ENCODE measurements at places on chromosomes 1 and 21.

DNA sequence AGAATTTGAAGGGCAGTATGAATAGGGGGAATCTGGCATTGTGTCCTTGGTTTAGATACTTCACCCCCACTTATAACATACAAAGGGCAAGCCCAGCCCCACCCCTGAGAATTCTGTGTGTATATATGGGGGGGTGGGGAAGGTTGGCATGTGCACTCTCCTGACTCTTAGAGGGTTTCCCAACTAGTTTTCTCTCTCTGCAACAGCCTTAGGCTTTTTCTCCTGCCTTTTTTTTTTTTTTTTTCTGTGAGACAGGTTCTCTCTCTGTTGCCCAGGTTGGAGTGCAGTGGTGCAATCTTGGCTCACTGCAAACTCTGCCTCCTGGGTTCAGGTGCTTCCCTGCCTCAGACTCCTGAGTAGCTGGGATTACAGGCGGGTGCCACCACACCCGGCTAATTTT, 2.9 kb upstream of the ZBED6 start:
- no peak for DNase-seq

- no peak for DNase-seq
These were observed 64.9 kb upstream of the FCGR2A start for GRCh38 chr1:161440312-161440894.

- no peak for DNase-seq
These were observed 126.0 kb downstream of the SYF2 start for GRCh38 chr1:25106352-25106751.

DNA sequence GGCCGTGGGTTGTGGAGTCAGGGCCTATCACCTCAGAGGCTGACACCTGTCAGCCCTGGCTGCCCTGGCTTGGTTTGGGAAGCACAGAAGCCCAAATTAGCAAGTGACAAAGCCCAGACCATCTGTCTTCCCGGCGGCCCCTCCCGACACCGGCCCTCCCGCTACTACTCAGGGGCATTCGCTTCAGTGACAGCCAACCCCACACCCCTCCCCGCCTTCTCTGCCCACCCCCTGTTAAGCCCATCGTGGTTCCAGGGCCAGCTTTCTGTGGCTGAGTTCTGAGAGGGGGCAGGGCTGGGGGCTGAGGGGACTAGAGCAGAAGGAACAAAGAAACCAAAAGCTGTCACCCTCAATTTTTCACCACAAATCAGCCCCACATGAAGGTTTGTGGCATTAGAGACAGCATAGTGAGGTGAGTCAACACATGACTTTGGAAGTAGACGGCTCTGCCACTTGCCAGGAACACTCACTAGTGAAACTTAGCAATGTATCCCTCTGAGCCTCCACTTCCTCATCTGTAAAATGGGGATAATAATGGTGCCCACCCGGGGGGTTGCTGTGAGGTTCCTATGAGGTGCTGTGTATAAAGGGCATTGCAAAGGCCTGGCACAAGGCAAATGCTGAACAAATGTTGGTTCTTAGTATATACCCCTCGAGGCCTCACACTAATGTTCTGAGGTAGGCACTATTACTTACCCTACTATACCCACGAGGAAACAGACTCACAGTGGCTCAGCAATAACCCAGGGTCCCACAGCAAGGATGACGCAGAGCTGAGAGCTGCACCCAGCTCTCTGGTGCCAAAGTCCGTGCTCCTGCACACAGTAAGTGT, 5.2 kb upstream of the TNNI1 start:
- DNase-seq: no peak

GRCh38 chr1:90504509-90504908, 212.6 kb downstream of the BARHL2 start:
- no peak for DNase-seq

DNA sequence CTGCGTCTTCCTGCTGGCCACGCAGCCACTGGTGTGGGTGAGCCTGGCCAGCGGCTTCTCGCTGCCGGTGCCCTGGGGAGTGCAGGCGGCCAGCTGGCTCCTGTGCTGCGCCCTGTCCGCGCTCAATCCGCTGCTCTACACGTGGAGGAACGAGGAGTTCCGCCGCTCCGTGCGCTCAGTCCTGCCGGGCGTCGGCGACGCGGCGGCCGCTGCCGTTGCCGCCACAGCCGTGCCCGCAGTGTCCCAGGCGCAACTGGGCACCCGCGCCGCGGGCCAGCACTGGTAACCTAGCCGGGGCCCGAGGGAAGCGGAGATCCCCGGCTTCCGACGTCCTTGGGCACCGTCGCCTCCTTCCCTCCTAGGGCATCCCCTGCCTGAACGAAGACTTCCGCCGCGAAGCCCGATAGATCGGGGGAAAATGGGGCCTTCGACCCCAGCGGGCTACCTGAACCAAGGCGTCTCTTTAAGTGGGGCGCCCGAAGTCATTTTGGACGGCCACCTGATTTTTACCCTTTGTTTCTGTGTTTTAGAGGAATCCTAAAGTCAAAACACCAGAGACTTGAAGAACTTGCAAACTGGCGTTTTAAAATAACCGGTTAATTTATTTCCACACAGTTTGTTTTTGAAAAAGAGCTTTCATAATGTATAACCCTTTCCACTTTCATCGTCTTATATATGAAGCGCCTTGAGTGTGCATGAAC, 2.0 kb downstream of the GPR88 start:
- no peak for DNase-seq

DNA sequence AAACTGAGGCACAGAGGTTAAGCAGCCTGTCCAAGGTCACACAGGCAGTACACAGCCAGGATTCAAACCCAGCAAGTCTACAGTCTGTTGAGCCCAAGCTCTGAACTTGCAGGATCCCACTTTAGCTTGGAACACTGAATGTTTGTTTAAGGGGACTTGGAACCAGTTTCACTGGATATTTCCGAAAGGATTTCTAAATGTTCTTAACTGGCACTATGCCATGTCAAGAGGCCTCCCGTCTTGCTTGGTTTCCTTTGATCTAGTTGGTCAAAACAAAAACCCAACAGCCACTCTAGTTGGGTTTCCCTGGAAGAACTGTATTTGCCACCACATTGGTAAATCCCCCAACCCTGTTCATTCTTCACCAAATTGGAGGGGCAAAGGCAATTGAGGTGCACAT, 317.6 kb upstream of the KAZN start:
- DNase-seq: peak; percentile 26

DNA sequence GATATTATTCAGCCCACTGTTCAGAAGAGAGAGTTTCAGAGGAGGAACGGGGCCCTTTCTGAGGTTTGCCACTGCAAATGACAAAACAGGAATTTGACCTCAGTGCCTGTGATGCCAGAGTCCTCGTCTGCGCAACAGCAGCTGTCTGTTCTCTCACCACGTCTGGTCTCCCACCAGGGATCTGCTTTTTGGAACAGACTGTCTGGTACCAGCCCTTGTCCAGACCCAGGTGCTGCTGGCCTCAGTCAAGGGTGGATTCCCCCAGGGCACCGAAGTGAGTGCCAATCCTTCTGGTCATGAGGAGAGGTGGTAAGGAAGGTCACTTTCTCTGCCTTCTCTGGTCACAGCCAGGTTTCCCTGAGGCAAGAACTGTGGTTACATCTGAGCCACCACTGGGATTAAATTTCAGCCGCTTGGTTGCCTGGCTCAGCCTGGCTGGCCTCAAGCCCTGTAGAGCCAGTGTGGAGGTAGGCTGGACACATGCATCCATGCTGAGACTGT, 2.3 kb upstream of the BCAN start:
- no peak for DNase-seq

DNA sequence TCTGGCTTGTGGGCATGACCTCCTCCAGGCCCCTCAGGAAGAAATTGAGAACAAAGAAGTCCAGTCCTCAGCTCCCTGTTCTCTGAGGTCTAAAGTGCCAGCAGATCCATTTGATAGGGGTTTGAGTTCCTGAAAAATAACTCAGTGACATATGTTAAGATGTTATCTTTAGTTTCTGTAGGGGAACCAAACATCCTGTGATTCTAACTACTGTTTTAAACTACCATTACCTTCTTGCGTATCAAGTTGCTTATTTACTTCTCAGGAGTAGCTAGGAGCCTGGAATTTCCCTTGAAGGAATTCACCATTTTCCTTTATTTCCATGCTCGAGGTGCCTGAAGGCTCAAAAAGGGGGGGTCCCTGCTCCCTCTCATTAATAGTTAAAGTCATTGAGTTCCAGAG, 18.8 kb upstream of the LIN9 start:
- DNase-seq: no peak

GRCh38 chr1:97947695-97948094, 26.9 kb upstream of the DPYD start:
- DNase-seq: no peak

DNA sequence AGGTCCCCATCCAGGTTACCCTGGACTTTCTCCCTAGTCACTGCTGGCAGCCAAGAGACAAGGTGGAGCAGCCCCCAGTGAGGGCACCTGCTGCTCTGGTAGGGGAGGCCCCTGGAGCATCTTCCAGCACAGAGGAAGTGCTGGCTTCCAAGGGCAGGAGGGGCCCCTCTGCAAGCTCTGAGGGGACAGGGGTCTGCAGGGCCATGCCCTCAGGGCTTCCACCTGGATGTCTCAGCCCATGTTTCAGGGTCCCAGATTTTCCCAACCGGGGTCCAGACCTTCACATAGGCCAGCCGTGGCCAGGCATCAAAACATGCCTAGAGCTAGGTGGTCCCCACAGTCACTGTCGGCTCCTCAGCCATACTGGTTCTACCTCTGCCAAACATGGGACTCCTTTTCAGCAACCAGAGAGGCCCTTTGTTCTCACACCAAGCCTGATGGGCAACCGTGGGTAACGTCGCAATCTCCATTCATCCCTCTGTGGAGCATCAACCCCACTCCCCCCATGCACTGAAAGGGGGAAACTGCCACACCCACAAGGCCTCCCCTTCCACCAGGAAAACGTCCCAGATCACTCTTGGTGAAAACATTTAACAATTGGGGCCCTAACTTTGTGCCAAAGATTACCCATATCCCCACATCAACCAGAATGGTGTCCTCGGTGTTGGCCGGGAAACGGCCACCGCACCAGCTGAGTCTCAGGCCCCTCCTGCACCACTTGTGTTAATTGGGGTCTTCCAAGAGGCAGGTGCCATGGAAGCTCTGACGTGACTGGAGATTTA, 1.9 kb upstream of the COL6A2 start:
- no peak for DNase-seq

- DNase-seq: no peak
These were observed 7.3 kb upstream of the ANKRD13C start for GRCh38 chr1:70361727-70362398.

- DNase-seq: no peak
These were observed 27.2 kb downstream of the IGFN1 start for GRCh38 chr1:201217851-201218250.

GRCh38 chr1:204197068-204197467, 777 bp upstream of the KISS1 start:
- no peak for DNase-seq

DNA sequence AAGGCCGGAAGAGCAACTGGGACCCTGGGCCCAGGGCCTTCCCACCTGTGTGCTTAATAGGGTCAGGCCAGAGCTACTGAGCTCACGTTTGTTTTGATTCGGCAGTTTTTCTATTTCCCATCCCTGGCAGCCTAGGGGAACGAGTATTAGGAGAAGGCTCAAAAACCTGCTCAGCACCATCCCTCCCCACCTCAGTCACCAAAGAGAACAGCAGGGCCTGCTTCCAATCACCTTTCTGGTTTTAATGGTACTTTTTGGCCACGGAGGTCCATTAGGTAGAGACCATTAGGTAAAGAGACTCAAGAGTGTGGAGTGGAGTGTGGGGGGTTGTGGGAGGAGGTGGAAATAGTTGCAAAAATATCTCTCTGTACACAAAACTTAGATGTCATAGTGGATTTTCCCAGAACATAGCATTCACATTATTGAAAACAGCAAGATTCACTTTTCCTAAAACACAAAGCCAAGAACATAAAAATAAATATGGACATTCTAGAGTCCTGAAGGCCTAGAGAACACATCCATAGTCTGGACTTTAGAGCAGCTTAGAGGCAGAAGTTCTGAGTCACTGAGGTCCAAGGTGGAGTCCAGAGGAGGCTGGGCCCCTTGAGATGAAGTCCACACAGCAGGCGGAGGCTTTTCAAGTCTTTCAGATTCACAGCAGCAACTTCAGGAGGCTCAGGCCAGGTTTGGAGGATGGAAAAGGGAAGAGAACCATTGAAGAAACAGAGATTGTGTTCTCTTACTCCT, 19.5 kb downstream of the NUAK2 start:
- DNase-seq: no peak

GRCh38 chr1:67332653-67333529, 25.2 kb downstream of the IL12RB2 start:
- DNase-seq: no peak

DNA sequence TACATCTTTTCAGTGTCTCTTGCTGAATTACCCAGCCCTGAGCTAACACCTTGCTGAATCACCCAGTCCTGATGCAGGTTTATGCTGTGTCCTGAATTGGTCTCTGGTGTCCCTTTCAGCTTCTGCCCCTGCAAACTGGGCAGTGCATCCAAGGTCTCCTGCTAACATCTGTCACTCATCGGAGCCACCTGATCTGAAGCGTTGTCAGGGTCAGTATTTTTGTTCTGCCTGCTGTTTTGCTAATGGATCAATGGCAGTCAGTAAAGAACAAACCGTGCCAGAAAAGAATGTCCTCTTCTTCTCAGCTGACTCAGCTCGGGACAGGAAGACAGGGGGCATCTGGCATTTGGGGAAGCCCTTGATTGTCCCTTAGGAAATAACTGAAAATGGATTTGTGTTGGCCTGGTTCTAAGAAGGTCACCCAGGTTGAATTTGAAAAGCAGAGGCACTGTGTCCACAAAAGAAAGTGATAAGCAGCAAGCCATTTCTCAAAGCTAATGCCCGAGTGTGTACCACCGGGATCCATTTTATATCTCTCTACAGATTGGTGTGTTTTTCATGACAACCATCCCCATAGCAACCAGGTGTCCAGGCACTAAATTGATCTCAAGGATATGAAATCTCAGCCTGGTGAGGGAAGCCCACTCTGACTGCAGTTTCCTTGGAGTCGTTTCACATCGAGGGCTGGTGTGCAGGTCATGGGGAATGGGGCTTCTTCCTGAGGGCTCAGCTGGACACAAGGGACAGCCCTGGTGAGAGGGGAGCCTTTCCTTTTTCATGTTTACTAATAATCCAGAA, 109.7 kb upstream of the IRF2BP2 start:
- no peak for DNase-seq

DNA sequence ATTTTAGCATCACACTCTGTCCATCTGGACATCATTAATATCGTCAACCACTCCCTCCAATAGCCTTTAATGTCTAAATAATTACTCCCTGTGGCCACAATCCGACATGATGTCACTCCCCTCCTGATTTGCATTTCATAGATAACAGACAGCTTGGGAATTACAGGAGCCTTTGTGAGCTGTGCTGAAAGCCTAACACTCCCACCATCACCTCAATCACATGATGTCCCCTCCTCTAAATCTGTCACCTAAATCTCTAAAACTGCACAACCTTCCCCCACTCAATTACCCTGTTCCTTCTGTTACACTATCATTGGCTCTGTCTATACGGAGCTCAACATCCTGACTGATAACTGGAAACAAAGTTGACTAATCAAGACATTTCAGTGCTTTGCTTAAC, 14.3 kb downstream of the NHLH2 start:
- DNase-seq: no peak

DNA sequence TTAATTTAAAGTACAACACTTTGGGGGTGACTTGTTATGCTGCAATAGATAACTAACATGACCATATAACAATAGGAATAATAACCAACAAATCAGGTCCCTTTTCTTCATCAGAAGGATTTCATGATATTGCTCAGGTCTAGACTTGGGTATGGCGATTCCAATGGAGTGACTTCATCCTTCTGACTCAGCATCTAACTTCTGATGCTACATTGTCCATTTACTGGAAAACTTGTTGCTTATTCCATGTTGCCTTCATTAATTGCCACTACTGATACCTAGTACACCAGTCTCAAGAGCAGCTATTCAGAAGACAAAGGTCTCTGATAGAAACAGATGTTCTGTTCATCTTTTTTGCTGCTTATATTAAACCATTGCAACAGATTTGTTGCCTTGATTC, 324.3 kb downstream of the TGFB2 start:
- no peak for DNase-seq

All from NCI-H345 (cell line).